ENCODE measurements at places on chromosomes 1 and 21.
A peak's percentile ranks its signal among the peaks of the same experiment; 100 is the strongest.

- DNase-seq, result no peak
Measured at GRCh38 chr1:147241934-147242448, 493 bp upstream of the CHD1L start.

DNA sequence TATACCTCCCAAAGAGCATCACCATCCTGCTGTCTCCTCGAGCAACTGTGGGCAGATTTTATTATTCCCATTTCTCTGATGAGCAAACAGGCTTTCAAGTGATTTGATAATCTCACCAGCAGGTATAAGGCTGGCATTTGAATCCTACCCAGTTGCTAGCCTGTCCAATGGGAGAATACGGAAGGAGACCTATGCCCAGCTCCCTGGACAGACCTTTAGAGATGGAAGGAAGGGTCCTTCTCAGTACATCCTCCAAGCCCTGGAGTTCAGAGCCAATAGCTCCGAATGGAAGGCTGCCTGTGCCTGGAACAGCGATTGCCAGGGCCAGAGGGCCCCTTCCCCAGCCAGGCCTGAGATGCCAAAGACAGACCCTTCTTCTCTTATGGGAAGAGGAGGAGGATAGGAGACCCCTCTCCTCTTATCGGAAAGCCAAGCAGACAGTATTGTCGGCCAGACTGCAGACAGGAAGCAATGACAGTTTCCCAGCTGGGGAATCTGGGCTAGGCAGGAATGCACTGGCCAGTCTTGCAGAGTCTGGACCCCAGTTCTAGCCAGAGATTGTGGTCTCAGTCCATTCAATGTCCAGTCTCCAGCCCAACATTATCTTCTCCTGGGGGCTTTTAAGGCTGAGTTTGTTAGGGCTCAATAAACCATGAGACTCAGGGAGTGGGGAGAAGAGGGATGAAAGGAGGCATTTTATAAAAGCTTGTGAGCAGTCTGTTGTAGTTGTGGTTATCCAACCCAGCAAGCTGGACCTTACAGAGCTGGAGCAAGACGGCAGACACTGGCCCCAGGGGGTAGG is 2.0 kb downstream of the IFFO2 start:
- no peak for DNase-seq

DNA sequence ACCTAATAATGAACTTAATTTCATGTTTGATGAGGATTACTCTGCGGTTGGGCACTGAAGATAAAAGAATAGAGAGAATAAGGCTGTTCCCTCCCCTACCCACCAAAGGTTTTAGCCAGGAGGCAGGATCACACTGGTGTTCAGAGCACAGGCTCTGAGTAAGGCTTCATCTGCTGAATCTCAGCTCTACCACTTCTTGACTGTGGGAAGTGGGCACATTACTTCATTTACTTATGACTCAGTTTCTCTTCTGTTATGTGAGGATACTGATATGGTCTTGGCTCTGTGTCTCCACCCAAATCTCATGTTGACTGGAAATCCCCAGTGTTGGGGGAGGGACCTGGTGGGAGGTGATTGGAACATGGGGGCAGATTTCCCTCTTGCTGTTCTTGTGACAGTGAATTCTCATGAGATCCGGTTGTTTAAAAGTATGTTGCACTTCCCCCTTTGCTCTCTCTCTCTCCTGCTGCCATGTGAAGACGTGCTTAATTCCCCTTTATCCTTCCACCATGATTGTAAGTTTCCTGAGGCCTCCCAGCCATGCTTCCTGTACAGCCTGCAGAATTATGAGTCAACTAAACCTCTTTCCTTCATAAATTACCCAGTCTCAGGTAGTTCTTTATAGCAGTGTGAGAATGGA is 79.7 kb downstream of the SMYD2 start:
- no peak for DNase-seq

GRCh38 chr1:202112859-202113689 is 9.6 kb upstream of the GPR37L1 start:
- no peak for DNase-seq

DNA sequence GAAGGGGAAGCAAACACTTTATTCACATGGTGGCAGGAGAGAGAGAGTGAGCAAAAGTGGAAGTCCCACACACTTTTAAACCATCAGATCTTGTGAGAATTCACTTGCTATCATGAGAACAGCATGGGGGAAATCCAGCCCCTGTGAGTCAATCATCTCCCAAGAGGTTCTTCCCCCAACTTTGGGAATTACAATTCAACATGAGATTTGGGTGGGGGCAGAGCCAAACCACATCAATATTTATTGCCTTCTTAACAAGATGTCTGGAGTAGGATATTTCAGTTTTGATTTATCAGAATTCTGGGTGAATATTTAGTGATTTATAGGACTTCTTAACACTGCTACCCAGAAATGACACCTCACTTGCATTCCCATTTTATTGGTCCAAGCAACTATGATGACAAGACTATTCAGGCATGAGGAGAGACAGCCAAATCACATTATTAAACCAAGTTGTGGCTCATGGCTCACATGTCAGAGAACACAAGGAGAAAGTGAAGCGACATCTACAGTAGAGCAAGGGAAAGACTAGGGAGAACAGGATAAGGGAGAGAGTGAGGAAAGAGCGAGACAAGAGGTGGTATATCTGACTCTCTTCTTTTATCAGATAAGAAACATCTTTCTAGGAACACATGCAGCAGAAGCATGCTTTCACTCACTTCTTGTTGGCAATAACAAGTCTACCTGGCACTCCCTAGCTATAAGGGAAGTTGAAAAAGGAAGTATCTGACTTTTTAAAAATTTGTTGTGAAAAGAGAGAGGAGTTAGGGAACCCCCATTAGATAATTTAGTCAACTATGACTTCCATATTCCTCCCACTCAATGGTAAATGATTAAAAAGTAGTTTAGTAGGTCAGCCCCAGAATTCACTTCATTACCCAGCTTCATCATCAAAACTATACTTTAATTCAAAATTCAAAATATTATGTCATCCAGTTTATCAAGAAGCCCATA is 36.6 kb upstream of the PTPRC start:
- no peak for DNase-seq

- no peak for DNase-seq
Measured at GRCh38 chr21:26965907-26966581, 844 bp downstream of the ADAMTS5 start.

DNA sequence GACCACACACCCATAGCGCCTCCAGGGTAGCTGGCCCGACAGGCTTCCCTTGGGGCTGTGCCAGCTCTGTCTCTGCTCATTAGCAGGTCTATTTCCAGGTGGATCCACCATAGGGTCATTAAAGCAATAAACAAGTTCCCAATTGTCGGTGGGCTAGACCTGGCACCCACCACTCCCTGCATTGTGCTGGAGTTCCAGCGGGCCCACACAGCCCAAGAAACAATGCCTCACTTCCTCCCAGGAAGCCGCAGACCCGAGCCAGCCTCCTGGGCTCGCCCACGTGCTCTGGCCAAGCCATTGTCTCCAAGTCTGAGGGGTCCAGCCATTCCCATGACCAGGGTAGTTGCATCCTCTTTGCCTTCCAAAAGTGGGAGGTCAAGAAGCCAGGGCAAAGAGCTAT is 27.5 kb upstream of the SOX13 start:
- DNase-seq, result no peak

DNA sequence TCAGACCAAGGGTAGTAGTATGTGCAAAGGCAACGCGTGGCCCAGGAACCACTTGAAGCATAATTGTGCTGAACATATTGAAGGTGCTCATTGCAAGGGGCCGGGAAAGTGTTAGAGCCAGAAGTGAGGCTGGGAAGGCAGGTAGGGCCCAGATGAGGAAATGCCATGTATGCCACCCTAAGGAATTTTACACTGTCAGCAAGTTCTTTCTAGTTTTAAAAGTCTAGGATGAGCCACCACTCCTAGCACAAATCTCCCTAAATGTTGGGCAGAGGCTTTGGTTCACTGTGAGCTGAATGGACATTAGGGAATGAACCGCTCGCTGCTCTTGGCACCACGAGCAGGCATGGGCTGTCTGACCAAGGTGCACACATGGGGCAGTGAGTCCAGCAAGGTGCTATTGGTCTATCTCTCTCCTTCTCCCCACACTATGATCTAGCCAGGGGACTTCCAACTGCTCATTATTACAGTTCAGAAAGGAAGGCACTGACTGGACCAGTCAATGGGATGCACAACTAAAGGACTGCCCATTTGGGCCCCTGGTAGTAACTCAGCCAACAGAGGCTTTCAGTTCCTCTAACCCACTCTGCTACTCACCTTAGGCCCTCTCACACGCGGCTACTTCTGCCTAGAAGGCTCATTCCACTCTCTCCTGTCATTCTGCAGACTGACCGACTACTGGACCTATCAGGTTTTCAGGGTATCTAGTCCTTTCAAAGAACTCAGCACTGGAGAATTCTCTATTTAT is 2.0 kb downstream of the KANK4 start:
- no peak for DNase-seq

- DNase-seq, result no peak
Measured at GRCh38 chr1:31335007-31335406, 37.9 kb downstream of the FABP3 start.

GRCh38 chr21:31879911-31880310 is 7.1 kb downstream of the HUNK start:
- no peak for DNase-seq

DNA sequence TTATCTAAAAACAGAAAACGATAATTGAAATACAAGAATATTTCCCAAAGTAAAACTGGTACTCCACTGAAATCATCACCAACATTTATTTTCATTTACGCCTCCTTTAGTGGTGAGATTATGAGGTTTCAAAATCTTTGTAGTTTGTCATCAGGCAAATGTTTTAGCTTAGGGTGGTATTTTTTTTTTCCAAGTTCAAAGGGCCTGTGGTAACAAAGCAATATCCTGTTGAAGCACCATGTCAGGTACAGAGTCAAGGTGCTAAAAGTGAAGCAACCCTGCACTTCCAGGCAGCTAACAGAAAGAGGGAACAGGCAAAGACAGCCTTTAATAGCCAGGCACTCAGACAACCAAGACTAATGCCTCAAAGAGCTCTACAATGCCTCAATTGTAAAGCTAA is 89.2 kb downstream of the JAK1 start:
- no peak for DNase-seq

- DNase-seq, result no peak
Measured at GRCh38 chr1:176568185-176568584, 105.2 kb downstream of the PAPPA2 start.

- DNase-seq, result no peak
Measured at GRCh38 chr1:221442056-221442455, 299.8 kb downstream of the DUSP10 start.

DNA sequence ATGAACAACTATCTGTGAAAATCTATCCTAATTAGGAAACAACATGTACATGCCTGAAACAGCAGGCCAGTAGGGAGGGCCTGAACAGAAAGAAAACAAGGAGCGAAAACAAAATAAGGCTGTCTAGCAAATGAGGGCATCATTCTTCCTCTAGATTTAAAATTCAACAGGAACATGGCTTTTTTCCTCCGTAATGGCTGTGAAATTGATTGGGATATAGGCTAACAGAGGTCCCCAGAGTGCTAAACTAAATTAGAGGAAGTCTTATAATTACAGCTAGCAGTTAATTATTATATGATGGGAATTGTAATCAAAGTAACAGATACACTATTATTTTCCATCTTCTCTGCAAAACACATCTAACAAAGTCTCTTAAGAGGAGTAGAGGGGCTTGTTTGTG is 51.7 kb upstream of the TIAM1 start:
- DNase-seq, result no peak

GRCh38 chr1:180502361-180503279 is at the start of gene ACBD6:
TSS of gene ACBD6 (minus strand) at chr1:180502577. CDS start at chr1:180502266, 311 bp downstream.
- DNase-seq, result peak; percentile 72

DNA sequence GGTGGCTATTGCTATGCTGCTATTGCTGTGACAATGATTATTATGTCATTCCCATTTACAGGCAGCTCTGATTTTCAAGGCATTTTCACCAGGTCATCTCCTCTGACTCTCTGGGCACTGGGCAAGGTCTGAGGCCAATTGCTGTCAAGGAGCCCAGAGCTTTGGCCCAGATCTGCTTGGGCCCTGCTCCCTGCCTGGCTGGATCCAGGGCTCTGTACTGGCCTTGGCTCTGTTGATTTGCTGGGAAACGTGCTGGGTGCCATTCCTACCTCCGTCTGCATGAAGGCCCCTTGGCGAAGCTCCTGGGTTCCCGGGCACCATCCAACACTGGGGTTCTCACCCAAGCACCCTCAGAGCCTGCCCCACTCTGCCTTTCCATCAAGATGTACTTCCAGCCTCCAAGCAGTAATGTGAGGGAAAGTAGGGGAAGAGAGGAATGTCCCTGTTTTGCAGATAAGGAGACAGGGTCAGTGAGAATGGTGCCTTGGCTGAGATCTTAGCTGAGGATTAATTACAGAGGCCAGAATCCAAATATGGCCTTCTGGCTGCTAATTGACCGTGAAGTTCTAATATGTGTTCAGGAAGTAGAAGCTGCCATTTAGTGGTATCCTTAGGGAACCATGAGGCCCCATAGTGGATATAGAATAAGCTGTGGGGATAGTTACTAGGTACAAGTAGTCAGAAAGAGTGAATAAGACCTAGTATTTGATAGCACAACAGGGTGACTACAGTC is 63.9 kb downstream of the HTR6 start:
- no peak for DNase-seq

DNA sequence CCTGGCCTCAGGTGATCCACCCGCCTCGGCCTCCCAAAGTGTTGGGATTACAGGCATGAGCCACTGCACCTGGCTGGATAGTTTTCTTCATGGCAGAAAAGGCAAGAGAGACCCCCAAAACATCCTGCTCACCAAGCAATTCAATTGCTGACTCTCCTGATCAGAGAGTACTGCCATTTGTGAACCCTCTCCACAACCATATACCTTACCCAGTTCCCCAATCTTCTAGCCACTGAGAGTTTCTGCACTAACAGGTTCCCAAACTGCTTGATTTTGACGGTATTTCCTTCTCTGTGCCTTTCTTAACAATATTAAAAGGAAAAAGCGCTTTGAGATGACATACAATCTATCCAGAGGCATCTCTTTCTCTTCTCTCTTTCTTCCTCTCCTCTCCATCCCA is 39.9 kb upstream of the MUTYH start:
- no peak for DNase-seq

DNA sequence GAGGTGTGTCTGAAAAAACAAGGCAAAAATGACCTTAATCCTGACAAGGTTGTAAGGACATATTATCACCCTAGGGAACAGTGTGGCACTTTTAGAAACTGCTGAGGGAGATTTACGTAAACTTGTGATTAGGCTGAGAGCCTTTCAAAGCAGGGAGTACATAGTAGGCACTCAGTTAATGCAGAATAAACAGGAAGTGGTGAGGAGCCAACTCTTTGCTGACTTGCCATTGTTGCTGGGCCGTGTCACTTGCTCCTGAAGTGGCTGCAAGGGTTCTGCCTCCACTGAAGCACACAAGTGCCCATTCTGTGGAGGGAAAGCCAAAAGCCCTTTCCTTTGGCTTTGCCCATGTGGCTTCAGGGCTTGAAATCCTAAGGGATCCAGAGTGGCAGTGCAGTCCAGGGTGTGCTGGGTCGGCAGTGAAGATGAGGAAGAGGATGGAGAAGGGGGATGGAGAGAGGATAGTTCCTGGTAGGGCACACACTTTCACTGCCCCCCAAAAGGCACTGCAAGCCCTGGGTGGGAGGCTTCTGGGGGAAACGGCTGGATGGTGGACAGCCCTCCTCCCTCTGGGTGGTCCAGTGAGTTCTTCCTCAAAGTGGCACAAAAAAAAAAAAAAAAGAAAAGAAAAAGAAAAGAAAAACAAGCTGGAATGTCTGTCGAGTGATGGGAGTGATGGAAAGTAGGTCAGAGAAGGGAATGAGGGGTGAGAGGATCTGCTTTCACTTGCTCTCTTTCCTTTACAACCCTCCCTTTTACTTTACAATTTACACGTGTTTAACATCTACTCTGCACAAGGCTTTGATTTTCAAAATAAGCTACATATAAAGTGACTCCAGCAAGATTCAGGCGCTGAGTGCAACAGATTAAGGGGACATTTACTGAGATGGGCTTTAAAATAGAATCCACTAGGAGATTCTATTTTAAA is 13.7 kb upstream of the RHEX start:
- DNase-seq, result no peak

GRCh38 chr1:112549590-112549989 is 40.8 kb downstream of the WNT2B start:
- no peak for DNase-seq

Measured in NCI-H2081 treated with DMSO at 0.1 percent for 48 hours (cell line).